ENCODE measurements at places on chromosomes 11 and 22.

DNA sequence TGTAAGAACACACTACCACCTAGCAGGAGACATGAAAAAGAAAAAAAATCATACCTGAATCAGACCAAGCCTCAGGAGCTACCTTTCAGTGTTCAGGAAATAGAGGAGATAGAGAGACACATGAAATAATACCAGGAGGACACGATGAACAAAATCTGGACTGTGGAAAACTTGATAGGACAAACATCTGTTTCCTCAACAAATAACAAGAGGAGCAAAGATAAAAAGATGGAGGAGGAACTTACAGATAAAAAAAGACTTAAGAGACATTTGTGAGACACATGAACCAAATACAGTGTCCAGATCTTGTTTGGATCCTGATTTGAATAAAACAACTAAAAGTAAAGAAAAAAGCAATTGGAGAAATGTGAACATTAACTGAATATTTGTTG is 12.4 kb upstream of the KCNE3 start:
- DNase-seq: no peak

DNA sequence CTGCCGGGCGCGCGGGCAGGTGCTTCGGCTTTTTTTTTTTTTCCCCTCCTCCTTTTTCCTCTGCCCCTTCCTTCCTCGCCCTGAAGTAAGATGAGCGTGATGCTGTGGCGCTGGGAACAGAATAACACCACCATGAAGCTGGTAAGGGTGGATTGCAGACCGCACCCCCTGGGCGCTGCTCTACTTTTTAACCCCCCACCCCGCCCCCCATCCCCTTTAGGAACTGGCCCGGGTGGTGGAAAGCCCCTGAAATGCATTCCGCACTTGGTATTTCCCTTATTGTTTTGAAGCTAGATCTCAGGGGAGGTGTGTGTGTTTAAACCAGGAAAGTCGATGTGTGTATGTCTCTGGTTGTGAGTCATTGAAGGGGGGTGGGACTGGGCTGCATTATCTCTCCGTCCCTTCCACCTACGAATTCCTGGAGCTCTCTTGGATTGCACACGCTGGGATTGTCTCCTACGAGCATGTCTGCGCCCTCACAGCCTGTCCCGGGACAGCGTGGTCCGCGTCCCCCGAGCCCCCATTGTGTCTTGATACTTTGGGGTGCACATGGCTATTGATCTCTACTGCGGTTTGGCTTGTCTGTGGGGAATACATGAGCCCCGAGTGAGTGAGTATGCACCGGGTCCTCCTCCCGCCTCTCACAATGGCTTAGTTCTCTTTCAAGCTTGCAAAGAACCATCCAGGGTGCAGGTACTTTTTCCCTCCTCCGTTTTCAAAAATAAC is 64.9 kb downstream of the NAV2 start:
- no peak for DNase-seq

DNA sequence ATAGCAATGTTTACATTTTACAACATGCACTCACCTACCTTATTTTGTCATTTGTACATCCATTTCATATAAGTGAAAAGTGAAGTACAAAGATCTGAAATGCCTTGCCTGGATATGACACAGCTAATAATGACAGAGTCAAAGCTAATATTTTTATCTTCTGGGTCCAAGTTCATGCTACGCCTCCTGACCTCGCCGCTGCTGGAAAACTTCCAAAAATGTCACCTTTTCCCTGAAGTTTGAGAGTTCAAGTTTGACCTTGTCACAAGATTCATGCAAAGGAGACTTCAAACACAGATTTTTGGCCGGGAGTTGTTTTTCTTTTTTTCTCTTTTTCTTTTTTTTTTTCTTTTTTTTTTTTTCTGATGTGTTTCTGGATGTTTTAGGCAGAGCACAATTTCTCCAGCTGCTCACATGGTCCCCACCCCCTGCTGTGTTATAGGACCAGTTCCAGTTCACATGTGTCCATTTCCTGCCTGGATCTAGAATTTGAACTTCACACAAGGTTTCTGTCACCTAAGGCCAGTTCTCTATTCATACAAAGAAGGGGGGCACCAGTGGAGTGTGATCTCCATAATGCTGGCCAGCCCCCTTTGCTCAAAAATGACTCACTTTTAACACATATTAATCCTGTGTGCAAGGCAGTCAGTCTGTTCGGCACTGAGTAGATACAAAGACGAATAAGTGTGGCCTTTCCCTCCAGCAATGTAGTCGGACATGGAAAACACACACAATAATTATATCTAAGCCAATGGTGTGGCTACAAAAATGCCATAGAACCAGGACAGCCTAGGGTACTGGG is 546.8 kb downstream of the BUD13 start:
- DNase-seq: no peak

- DNase-seq: no peak
Measured at GRCh38 chr22:42217019-42217751, 53.3 kb downstream of the TCF20 start.

- DNase-seq: no peak
Measured at GRCh38 chr11:16778286-16778685, 39.8 kb downstream of the C11orf58 start.

DNA sequence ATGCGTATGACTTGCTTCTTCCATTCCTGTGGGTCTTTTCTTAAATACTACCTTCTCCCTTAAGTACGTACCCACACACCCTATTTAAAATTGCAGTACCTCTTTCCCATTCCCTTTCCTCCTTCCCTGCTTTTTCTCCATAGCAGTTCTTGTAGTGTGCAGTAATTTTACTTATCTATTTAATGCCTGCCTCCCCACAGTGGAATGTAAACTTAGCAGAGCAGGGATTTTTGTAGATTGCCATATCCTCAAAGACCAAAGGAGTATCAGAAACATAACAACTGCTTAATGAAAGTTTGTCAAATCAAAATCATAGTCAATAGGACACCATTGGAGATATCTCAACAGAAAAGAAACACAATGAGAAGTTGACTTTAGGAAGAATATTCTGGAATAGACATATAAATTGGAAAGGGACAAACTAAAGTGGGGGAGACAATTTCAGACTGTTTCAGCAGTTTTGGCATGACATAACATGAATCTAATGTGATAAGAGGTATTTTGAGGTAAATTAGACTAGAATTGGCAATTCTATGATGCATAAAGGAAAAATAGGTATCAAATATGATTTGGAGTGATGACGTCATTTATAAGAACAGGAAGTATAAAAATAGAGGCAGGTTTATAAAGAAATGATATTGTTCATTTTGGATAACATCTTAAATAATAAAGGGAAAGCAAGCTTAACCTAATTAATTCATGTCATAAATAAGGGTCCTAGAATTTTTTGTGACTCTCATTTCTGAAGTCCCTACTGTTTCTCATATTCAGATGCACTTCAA is 188.4 kb downstream of the SOX6 start:
- DNase-seq: no peak

Data from stimulated activated CD4-positive, alpha-beta T cell treated with anti-CD3 and anti-CD28 coated beads, Interleukin-1b, Interleukin-23, amount 100 ng/mL, for 1 hour (primary cell).